ENCODE measurements at places on chromosomes 3 and 15. TPM values are rescaled to one million over a fixed set of nuclear protein-coding genes. Genes with fewer than 3 reads are reported as not detected.

GRCh38 chr15:42016971-42017370 is 3.9 kb downstream of the PLA2G4E start:
- H3K27ac ChIP-seq, result no peak overlapping the region
- H3K4me1 ChIP-seq, result no peaks in the 10 kb centered on the region
- H3K4me3 ChIP-seq, result no peak overlapping the region
- DNase-seq, result no peak
- no peaks in the 10 kb centered on the region for H3K36me3 ChIP-seq

Gene IL17RB
- not detected for total RNA-seq

DNA sequence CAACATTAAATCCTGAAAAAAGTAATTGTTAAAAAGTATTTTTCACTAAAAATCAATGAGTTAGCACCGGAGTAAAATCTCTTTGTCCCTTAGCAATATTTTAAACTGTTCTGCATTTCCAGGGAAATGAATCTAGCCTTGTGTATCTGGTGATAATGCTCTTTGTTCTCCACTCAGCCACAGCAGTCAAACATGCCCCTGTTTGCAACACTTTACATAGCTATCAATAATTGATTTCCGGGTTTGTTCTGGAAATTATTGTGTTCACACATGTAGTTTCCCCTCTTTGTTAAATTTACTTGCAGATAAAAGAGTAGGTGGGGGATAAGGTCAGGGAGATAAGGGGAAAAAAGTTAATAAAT is 3.6 kb upstream of the A4GNT start:
- no peaks in the 10 kb centered on the region for H3K36me3 ChIP-seq
- H3K27ac ChIP-seq, result no peak overlapping the region
- no peaks in the 10 kb centered on the region for H3K4me1 ChIP-seq
- H3K4me3 ChIP-seq, result no peak overlapping the region

- no peak for DNase-seq
- no peaks in the 10 kb centered on the region for H3K27me3 ChIP-seq
- H3K27ac ChIP-seq, result no peak overlapping the region
- no peaks in the 10 kb centered on the region for H3K4me1 ChIP-seq
- H3K36me3 ChIP-seq, result no peaks in the 10 kb centered on the region
Observed at GRCh38 chr3:52836986-52837385, 2.2 kb upstream of the MUSTN1 start.

Gene FEZF2
- not detected for total RNA-seq

DNA sequence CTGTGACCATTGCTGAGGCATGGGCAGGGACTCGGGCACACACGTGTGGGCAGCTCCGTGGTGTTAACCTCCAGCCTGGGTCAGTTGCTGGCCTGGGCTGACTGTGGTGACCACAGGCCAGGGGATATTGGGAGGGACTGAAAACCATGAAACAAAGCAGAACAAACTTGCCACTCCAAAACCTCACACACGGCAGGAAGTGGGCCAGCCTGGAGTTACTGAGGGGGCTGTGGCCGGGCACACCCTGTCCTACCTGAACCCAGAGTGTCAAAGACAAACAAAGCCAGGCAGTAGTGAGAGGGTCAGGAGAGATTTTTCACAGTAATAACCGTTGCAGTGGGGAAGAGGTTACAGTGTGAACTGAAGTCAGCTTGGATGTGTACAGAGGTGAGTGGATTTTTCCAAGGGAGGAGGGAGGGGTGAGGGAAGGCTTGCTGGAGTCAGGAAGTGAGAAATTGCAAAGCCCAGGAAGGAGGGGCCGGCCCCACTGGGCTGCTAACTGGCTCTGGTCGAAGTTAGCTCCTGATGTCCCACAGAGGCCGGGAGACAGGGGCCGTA is 40.0 kb upstream of the ATP10A start:
- no peaks in the 10 kb centered on the region for H3K27me3 ChIP-seq
- H3K4me3 ChIP-seq, result no peak overlapping the region
- no peaks in the 10 kb centered on the region for H3K36me3 ChIP-seq

DNA sequence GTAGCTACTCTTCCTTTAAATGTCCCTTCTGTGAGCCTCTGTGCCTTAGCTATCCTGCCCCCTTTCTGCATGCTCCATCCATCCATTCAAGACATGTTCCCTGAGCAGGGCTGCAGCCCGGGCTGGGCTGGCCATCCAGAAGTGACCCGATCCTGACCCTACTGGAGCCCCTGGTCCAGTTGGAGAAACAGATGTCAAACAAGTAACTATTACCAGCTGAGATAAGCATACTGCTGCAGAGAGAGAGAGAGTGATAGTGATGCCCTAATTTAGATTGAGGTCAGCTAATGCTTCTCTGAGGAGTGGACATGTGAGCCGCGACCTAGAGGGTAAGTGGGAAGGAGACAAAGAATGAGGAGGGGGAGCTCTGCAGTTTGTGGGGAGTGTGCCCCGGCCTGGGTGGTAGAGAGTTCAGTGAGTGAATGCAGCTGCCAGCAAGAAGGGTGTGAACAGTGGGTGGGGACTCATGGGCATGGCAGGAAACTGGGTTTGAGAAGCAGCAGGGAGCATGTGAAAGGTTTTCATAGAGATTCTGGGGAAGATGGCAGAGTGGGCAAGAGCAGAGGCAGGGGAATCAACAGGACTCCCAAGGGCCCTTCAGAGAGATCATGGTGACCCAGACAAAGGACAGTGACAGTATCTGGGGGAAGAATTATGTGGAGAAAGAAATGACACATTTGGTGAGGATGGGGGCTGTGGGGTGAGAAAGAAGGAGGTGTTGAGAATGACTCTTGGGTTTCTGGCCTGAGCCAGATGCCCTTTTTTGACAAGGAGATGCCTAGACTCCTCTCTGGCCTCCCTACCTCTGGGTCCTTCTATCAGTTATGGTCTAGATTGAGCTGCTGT is 44.9 kb downstream of the CHCHD6 start:
- no peak overlapping the region for H3K4me3 ChIP-seq

Gene CNTN6
- total RNA-seq, result not detected

GRCh38 chr3:122609798-122610559 is 32.5 kb downstream of the PARP15 start:
- H3K4me1 ChIP-seq, result no peaks in the 10 kb centered on the region
- DNase-seq, result peak; percentile 86
- no peaks in the 10 kb centered on the region for H3K27me3 ChIP-seq
- no peaks in the 10 kb centered on the region for H3K36me3 ChIP-seq
- peak overlapping the region; percentile 37 for H3K4me3 ChIP-seq
- H3K27ac ChIP-seq, result peak overlapping the region; percentile 59

DNA sequence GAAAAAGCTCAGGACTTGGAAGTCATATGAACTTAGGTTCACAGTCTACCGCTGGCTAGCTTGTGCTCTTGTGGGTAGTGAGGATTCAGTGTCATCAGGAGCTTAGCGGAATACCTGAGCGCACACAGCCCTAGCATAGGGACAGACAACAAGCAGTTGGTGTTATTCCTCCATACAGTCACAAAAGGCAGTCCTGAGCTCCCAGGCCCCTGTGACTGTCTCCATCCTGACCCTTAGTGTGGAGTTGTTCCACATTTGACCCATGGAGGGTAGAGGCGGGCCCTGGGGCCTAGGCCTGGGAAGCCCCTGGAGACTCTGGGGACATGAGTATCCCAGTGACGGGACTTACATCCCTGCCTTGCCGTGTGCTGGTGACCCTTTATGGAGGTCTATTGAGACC is 131.5 kb upstream of the PLXNA1 start:
- no peak overlapping the region for H3K27ac ChIP-seq
- no peak overlapping the region for H3K4me3 ChIP-seq
- no peaks in the 10 kb centered on the region for H3K27me3 ChIP-seq
- 0 out of 2 replicates have a peak, but pooled peaks cover 3% of the 10 kb centered on the region for H3K4me1 ChIP-seq
- no peaks in the 10 kb centered on the region for H3K36me3 ChIP-seq
- no peak for DNase-seq

GRCh38 chr3:195250473-195251251 is 20.3 kb downstream of the XXYLT1 start:
- peaks cover 14% of the 10 kb centered on the region for H3K4me1 ChIP-seq
- H3K27me3 ChIP-seq, result no peaks in the 10 kb centered on the region
- H3K27ac ChIP-seq, result no peak overlapping the region
- no peaks in the 10 kb centered on the region for H3K36me3 ChIP-seq

DNA sequence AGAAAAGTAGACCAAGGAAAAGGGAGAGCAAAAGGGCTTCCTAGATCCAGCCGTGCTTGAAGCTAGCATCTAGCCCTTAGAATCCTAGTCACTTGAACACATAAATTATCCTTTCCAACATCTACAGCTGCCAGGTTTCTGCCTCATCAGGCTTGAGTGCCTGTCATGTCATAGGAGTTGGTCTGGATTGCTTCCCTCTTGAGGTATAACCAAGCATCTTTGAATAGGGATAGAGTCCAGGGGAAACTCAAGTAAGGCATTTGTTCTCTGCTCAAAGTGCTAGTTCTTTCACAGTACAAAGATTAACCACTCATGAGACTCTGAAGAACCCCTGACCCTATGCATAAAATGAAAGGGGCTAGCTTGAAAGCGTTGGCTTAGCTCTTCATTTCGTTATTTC is 72.3 kb downstream of the SLCO3A1 start:
- no peaks in the 10 kb centered on the region for H3K36me3 ChIP-seq
- H3K4me3 ChIP-seq, result no peak overlapping the region
- no peak overlapping the region for H3K27ac ChIP-seq

- DNase-seq, result peak; percentile 26
- H3K4me3 ChIP-seq, result no peak overlapping the region
- H3K27me3 ChIP-seq, result no peaks in the 10 kb centered on the region
- H3K4me1 ChIP-seq, result peaks cover 20% of the 10 kb centered on the region
- H3K36me3 ChIP-seq, result no peaks in the 10 kb centered on the region
- no peak overlapping the region for H3K27ac ChIP-seq
Observed at GRCh38 chr3:18075799-18076198, 333.4 kb upstream of the TBC1D5 start.

Gene MAP1A
- 61.9 TPM for total RNA-seq

GRCh38 chr15:78241017-78241416 is 6.7 kb upstream of the ACSBG1 start:
- H3K27ac ChIP-seq, result no peak overlapping the region
- peak; percentile 79 for DNase-seq
- H3K4me1 ChIP-seq, result no peaks in the 10 kb centered on the region
- H3K4me3 ChIP-seq, result no peak overlapping the region

DNA sequence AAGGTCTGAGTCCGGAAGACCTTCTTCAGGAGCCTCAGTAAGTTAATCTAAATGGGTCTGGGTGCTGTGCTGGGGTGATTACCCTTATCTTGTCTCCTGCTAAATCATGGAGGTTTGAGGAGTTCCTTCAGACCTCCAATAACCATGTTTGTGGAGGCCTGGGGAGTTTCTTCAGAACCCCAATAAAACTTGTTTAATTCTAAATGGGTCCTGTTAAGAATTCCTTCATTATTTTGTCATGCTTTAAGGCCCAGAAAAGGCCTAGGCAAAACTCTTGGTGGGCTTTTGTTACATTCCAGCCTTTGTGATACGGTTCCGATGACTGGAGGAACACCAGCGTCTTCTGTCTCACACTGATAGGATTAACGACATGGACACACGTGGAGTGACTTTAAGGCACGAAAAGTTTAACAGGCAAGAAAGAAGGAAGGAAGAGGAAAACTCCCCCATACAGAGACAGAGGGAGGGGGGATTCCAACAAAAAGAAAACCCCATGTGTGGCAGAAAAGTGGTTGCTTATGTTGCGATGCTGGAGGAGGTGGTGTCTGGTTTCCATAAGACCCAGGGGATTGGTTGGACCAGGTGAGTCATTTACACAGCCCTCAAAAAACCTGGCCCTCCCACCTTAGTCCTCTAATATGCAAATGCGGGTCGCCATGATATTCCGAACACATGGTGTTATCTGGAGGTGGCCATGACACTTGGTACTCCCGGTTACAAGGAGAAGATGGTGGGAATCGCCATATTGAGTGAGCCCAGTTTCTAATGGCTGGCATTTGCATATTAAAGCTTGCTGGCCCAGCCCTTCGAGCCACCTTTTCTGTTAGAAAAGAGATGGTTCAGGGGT is 72.6 kb upstream of the MFGE8 start:
- peaks cover 44% of the 10 kb centered on the region for H3K4me1 ChIP-seq
- no peaks in the 10 kb centered on the region for H3K27me3 ChIP-seq
- H3K27ac ChIP-seq, result no peak overlapping the region

Gene PP2D1
- not detected for total RNA-seq

DNA sequence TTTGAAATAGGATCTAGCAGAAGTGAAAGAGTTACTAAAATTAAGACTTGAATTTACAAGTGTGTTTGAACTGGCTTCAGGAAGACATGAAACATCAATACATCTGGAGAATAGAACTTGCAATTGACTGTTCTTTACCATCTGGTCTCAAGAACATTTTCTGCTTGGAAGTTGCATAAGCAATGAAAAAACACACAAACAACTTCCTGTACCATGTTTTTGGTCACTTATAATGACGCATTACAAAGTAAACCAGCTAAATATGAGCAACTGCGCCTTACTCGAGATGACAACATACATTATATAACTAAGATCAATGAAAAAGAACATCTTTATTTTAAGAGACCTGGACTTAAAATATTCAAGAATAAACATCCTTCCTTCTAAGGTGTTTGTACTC is 112.5 kb downstream of the TIGIT start:
- no peak overlapping the region for H3K4me3 ChIP-seq
- DNase-seq, result peak; percentile 79
- no peaks in the 10 kb centered on the region for H3K27me3 ChIP-seq
- peaks cover 58% of the 10 kb centered on the region for H3K4me1 ChIP-seq
- peak overlapping the region; percentile 42 for H3K27ac ChIP-seq

- peaks cover 18% of the 10 kb centered on the region for H3K4me1 ChIP-seq
- no peaks in the 10 kb centered on the region for H3K27me3 ChIP-seq
- no peak overlapping the region for H3K27ac ChIP-seq
Observed at GRCh38 chr3:115693868-115694267, 70.6 kb downstream of the GAP43 start.

DNA sequence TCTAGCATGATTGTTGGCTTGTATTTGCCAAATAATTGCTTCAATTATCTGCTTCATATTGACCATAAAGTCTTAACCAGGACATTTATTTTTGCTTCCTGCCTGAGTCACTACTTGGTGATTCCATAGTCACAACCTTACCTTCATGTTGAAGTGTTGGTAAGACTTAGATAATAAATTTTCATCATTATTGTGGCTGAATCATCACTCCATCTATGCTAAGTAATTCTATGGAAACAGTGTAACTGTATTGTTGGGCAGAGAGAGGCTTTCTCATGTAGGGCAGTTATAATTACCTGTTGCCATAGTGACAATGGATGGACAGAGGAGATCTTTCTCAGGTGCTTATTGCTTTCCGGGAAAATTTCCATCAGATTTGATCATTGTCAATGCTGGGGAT is 330.7 kb upstream of the LRRC3B start:
- no peaks in the 10 kb centered on the region for H3K36me3 ChIP-seq
- no peak overlapping the region for H3K27ac ChIP-seq
- H3K4me1 ChIP-seq, result no peaks in the 10 kb centered on the region

DNA sequence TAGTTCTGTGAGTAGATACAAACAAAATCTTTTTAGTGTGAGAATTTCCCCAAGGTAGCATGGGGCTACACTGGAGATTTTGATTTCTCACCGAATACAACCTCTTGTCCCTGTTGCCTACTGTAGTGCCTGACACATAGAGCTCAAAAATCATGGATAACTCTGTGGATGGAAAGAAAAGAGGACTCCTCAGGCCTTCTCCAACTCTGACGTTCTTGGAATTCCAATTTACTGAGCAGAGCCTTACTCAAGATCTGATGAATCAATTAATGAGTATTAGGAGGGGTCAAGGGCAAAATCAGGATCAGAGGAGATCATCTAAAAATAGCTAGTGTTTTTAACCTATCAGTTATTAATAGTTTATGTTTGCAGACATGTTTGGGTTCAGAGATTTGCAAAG is 46.7 kb upstream of the PYDC2 start:
- no peak overlapping the region for H3K27ac ChIP-seq
- H3K4me3 ChIP-seq, result no peak overlapping the region
- no peaks in the 10 kb centered on the region for H3K27me3 ChIP-seq
- H3K36me3 ChIP-seq, result no peaks in the 10 kb centered on the region
- peaks cover 27% of the 10 kb centered on the region for H3K4me1 ChIP-seq

- H3K36me3 ChIP-seq, result 0 out of 2 replicates have a peak, but pooled peaks cover 4% of the 10 kb centered on the region
- no peaks in the 10 kb centered on the region for H3K27me3 ChIP-seq
- DNase-seq, result no peak
- H3K4me3 ChIP-seq, result no peak overlapping the region
Observed at GRCh38 chr15:44458429-44458828, 31.0 kb downstream of the CTDSPL2 start.

Gene NR2F2
- total RNA-seq, result 5.9 TPM

Data from GM23248 (cell line).